ENCODE measurements at places on chromosomes 11 and 22.

GRCh38 chr11:19558189-19558986 is 154.2 kb upstream of the NAV2 start:
- no peak for DNase-seq

- no peak for DNase-seq
Measured at GRCh38 chr11:61683961-61684869, 4.0 kb downstream of the DAGLA start.

DNA sequence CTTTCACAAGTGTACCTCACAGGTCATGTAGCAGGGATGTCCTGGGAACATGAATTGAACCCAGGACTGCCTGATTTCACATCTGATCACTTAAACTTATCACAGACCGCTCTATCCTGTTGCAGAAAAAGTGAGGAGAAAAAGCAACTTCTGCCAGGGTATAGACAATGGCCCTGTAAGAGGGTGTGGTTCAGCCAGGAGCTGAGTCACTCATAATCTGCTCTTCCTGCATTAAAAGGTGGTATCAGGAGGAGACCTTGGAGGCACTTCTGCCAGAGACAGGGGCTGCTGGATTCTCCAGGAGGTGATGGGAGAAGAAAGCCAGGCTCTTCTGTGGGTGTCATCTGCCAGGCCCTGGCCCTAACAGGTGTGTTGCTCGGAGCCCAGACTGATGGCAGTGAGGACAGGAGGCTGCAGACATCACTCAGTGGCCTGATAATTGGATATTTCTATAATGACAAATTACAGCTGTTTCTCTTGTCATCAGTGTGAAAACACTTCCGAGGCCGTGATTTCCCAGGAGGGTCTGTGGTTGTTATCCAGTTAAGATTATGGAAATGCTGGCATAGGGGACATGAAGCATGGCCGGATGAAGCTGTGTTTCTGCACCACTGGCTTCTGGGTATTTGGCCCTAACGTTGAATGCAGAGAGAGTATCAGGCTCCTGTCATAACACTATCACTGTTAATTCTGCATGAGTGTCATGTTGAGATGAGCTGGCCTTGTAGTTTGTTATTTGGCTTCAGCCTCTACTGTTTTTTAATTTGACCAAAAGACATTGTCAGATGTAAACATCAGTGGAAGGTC is 125.1 kb upstream of the ZBED5 start:
- DNase-seq, result no peak

DNA sequence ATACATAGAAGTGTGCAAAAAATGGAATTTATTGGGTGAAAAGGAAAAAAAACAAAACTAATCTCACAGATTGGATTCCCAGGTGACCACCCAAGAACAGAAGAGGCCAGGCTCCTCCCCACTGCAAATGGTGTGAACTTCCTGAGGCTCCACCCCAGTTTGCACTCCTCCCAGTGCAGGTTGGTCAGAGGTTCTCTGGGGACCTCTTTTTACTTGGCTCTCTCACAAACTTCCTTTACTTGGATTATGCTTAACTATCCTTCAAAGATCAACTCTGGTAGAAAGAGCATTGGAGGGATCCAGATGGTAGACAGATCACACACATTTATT is 138.9 kb upstream of the CCDC90B start:
- no peak for DNase-seq

DNA sequence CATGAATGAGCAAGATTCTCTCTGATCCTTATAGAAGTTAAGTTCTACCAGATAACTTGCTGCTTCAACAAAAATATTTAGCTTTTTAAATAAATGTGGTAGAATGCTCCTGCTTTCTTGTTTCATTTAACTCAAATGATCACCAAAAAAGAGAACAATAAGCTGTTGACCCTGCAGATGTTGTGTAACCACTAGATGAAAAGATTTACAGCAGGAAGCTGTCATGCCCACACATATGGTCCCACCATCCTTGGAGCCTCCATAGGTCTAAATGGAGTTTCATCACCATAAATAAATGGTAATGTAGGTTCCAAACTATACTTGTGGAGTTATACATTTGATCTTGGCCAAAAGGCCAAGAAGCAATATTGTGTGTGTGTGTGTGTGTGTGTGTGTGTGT is 118.8 kb downstream of the RRAS2 start:
- DNase-seq, result no peak

DNA sequence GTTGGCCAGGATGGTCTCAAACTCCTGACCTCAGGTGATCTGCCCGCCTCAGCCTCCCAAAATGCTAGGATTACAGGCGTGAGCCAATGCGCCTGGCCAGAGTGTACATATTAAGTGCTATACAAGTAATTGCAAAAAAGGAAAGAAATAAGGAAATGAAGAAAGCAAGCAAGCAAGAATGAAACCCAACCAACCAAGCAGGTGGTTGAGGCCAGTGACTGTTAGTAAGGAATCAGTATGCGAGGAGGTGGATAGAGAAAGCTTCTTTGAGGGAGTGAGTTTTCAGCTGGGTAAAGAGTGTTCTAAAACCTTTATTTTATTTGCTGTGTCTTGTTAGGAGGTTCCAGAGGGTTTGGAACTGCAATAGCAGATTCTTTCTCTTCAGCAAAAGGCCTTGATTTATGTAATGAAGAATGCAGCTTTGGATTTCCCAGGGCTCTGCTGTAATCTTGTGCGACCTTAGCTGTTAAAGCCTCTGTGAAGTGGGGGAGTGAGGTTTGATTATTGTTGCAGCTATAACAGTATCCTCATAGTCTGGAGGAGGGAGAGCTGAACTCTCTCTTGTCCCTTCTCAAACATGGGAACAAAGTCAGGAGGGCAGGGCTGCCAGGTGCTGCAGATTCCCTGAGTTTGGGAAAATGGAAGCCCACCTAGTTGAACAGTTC is 5.7 kb downstream of the AMPD3 start:
- DNase-seq, result no peak

- no peak for DNase-seq
Measured at GRCh38 chr22:44898236-44898635, 111.6 kb downstream of the PHF21B start.

DNA sequence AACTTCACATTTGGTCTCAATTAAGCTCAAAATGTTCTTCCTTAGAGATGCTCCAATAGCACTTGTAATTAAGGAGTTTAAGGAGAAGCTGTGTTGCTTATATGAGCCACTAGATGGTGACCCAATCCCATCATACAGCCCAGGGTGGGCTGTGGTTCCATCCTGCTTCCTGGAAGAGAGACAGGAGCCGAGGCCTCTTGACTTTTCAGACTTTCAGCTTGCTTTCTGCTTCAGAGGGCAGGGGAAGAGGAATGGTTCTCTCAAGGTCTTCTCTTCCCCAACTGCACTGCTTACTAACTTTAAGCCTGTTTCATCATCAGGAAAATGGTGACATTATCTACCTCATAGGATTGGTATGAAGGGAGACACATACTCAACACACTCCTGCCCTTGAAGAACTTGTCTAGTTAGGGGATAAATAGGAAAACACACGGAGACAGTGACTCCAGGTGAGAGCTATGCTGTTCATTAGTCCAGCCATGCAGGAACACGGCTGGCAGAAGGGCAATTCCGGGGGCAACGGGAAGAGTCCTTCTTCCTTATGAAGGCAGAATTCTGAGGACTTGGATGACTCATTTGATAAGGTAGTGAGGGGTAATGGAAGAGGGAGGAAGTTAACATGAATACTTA is 20.1 kb downstream of the TMEM218 start:
- peak; percentile 43 for DNase-seq

- DNase-seq, result no peak
Measured at GRCh38 chr11:33564856-33565453, 135.7 kb downstream of the C11orf91 start.

GRCh38 chr11:83773950-83774880 is 488.0 kb upstream of the CCDC90B start:
- DNase-seq, result no peak

DNA sequence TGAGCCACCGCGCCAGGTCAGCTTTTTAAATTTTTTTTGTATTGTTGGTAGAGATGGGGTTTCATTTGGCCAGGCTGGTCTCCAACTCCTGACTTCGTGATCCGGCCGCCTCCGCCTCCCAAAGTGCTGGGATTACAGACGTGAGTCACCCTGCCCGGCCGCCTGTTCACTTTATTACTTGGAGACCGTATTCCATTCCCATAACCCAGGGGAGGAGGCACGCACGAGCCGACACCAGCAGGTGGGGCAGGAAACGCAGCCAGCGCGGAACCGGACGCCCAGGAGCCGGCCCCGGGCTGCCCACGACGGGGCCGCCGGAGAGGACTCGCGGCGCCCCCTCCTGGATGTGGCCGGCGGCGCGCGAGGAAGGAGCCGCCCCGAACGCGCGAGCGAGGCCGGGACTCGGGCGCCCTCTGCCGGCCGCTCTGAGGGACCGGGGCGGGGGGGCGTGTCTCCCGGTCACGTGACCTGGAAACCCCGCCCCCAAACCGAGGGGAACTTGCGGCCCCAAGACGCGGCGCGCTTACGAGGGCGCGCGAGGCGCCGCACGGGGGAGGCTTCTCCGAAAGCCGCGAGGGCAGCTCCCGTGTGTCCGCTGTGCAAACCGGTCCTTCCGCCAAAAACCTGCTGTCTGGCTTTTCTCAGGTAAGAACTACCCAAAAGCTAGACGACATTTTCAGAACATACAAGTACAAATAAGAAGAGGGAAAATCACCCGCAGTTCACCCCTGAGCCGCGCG is 11.6 kb upstream of the RNH1 start:
- DNase-seq, result peak; percentile 95

DNA sequence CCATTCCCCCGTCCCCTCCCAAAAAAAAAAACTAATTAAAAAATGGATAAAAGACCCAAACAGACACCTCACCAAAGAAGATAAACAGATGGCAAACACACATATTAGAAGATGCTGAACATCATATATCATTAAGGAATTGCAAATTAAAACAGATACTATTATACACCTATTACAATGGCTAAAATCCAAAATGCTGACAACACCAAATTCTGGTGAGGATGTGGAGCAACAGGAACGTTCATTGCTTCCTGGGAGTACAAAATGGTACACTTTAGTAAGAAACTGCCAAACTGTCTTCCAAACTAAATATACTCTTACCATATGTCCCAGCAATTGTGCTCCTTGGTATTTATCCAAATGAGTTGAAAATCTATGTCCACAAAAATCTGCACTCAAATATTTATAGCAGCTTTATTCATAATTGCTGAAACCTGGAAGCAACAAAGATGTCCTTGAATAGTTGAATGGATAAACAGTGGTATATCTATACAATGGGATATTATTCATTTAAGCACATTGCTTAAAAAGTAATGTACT is 19.9 kb downstream of the NAGA start:
- no peak for DNase-seq

DNA sequence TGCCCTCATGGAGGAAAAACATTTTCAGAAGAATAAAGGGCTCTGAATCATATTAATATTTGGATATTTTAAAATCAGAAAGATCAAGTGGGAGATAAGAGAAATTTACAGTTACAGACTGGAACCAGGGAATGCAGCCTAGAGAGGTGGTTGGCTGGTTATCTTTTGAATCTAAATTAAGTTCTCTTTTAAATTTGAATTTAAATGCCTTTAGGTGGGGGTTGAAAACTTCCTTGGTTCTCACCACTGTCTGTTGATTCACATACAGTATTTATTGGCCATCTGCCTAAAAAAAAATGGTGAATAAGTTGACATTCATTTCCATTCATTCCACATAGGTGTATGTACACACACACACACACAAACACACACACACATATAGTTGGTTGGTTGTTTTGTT is 35.7 kb upstream of the PTPRJ start:
- no peak for DNase-seq

- no peak for DNase-seq
Measured at GRCh38 chr22:36740716-36741115, 35.2 kb downstream of the IFT27 start.

GRCh38 chr11:65225279-65226102 is 36.3 kb upstream of the POLA2 start:
- DNase-seq, result peak; percentile 73

- DNase-seq, result no peak
Measured at GRCh38 chr22:47288680-47289079, 526.2 kb downstream of the TBC1D22A start.

GRCh38 chr11:104705490-104706190 is 192.6 kb downstream of the CASP12 start:
- DNase-seq, result peak; percentile 35

- DNase-seq, result no peak
Measured at GRCh38 chr22:34849965-34850364, 216.0 kb upstream of the ISX start.

DNA sequence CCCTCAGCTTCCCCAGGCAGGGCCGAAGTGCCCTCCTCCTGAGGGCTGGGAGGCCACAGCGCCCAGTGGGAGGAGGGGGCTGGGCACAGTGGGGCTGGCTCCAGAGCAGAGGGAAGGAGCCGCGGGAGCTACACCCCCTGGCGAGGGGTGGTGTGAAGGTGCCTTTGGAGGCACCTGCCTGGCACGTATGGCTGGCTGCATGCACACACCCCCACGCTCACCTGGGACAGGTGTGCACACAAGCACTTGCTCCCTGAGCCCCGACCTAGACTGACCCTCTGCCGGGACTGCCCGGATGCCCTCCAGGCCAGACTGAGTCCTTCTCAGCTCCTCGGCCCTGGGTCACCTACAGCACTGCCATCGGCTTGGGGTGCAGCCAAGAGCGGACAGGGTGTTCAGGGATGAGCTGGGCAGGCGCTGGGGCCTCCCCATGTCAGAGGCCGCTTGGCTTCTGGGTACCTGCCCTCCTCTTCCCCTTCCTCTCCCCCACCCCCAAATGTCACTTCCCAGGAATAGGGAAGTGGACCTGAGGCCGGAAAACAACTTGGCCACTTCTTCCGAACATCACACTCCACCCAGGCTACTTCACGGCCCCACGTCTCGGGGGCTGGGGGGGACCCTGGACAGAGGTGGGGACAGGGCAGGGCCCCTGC is 7.4 kb upstream of the PIM3 start:
- peak; percentile 85 for DNase-seq

GRCh38 chr22:47740109-47740805 is 977.8 kb downstream of the TBC1D22A start:
- DNase-seq, result no peak

- DNase-seq, result peak; percentile 49
Measured at GRCh38 chr11:35618497-35619115, 346 bp downstream of the FJX1 start.

- no peak for DNase-seq
Measured at GRCh38 chr11:117381481-117382387, 54.1 kb downstream of the CEP164 start.

- DNase-seq, result no peak
Measured at GRCh38 chr11:82927264-82927880, 25.8 kb downstream of the DDIAS start.

GRCh38 chr22:23626286-23626975 is 5.7 kb downstream of the DRICH1 start:
- no peak for DNase-seq

- DNase-seq, result no peak
Measured at GRCh38 chr11:117950301-117950700, 21.1 kb upstream of the TMPRSS13 start.

GRCh38 chr22:16961477-16962186 is 46.4 kb downstream of the GAB4 start:
- no peak for DNase-seq

DNA sequence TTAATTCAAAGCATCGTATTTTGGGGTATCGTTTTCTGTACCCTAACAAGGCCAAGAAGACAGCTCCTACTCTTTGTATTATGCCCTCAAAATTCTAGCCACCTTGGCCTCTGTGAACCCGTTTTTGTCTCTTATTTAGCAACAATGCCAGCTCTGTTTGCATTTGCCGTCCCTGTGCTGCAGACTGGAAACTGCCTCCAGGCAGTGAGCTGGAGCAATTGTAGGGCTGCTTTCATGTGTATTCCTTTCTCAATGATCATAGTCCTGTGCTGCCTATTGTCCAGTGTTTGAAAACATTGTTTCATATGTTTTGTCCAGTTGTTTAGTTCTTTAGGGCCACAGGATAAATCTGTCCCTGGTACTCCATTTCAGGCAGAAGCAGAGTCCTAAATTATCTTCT is 19.9 kb upstream of the BACE1-AS start:
- no peak for DNase-seq

Measured in lower lobe of right lung (tissue), 2 donors.